Tibial nerve (tissue), 4 donors: ENCODE measurements at places on chromosomes 4 and X. TPM values are rescaled to one million over a fixed set of nuclear protein-coding genes. Genes with fewer than 3 reads are reported as not detected.
A peak's percentile ranks its signal among the peaks of the same experiment; 100 is the strongest.

The STK32B gene
- total RNA-seq: 2.3 TPM

The F11 gene
- total RNA-seq: not detected

The ARX gene
- total RNA-seq: not detected

The ATG4A gene
- 11.7 TPM for total RNA-seq

DNA sequence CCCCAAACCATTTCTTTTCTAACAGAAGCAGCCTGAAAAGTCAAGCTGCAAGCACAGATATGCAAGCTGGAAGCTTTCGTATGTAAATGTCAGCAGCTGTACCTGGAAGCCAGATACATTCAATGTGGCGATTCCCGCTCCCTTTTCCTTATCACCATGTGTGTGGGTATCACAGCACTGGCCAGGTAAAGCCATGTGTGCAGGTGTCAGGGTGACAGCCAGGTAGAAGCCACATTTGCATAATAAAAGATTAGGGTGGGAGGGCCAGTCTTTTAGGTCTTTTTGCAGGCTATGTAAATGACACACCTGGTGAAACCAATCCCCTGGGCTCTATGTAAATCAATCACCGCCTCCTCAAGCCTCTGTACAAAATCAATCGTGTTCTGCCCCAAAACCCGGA lies 50.1 kb downstream of the RXFP1 start:
- no peak overlapping the region for H3K4me3 ChIP-seq
- H3K4me1 ChIP-seq: no peaks in the 10 kb centered on the region
- DNase-seq: no peak
- no peaks in the 10 kb centered on the region for H3K27me3 ChIP-seq
- no peak overlapping the region for H3K27ac ChIP-seq

GRCh38 chr4:140256335-140256734 lies 102.4 kb upstream of the MAML3 start:
- no peak overlapping the region for H3K4me3 ChIP-seq
- no peak overlapping the region for H3K27ac ChIP-seq
- DNase-seq: no peak
- H3K36me3 ChIP-seq: no peaks in the 10 kb centered on the region
- no peaks in the 10 kb centered on the region for H3K27me3 ChIP-seq

DNA sequence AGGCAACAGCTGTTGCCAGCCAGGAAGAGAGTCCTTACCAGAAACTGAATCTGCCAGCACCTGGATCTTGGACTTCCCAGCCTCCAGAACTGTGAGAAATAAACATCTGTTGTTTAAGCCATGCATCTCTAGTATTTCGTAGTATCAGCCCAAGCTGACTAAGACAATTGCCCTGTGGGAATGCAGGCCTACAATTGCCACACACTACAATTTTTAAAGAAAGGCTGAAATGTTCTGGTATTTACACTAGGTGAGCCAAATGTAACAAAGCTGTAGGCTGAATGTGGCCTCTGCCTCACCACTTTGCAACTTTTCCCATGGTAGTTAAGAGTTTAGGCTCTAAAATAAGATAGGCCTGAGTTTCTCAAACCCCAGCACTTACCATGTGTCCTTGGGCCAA lies 59.1 kb downstream of the SPATA18 start:
- H3K4me3 ChIP-seq: no peak overlapping the region
- H3K27me3 ChIP-seq: no peaks in the 10 kb centered on the region
- no peaks in the 10 kb centered on the region for H3K4me1 ChIP-seq
- no peaks in the 10 kb centered on the region for H3K36me3 ChIP-seq
- no peak overlapping the region for H3K27ac ChIP-seq

DNA sequence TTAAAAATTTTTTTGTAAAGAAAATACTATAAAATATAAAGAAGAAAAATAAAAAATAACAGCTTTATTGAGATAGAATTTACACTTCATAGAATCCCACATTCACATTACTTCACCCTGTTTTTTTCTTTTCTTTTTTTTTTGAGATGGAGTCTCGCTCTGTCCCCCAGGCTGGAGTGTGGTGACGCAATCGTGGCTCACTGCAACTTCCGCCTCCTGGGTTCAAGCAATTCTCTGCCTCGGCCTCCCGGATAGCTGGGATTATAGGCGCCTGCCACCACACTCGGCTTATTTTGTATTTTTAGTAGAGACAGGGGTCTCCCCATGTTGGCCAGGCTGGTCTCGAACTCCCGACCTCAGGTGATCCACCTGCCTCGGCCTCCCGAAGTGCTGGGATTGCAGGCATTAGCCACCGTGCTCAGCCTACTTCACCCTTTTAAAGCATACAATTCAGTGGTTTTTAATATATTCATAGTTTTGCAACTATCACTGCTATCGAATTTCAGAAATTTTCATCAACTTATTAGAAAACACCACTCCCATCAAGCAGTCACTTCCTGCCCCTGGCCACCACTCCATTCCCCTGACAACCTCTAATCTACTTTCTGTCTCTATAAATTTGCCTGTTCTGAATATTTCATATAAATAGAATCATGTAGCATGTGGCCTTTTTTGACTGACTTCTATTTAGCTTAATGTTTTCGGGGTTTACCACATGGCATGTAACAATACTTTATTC lies 48.7 kb downstream of the TMEM131L start:
- no peak overlapping the region for H3K4me3 ChIP-seq
- DNase-seq: no peak
- H3K4me1 ChIP-seq: no peaks in the 10 kb centered on the region
- H3K27ac ChIP-seq: no peak overlapping the region
- no peaks in the 10 kb centered on the region for H3K36me3 ChIP-seq
- no peaks in the 10 kb centered on the region for H3K27me3 ChIP-seq

- H3K27ac ChIP-seq: no peak overlapping the region
- no peaks in the 10 kb centered on the region for H3K4me1 ChIP-seq
- H3K27me3 ChIP-seq: no peaks in the 10 kb centered on the region
- H3K4me3 ChIP-seq: no peak overlapping the region
- no peak for DNase-seq
Measured at GRCh38 chr4:55435141-55435841, 39.5 kb downstream of the TMEM165 start.

DNA sequence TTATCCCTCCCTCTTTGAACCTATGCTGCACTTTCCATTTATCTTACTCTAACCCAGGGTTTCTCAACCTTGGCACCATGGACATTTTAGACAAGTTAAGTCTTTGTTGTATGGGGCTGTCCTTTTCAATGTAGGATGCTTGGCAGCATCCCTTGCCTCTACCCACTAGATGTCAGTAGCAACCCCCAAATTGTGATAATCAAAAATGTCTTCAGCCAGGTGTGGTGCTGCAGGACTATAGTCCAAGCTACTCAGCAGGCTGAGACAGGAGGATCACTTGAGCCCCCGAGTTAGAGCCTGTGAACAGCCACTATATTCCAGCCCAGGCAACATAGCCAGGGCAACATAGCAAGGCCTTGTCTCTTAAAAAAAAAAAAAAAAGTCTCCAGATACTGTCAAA lies 7.0 kb downstream of the LRCH2 start:
- H3K4me1 ChIP-seq: no peaks in the 10 kb centered on the region
- H3K36me3 ChIP-seq: no peaks in the 10 kb centered on the region
- peaks cover 41% of the 10 kb centered on the region for H3K27me3 ChIP-seq
- H3K27ac ChIP-seq: no peak overlapping the region
- no peak for DNase-seq
- no peak overlapping the region for H3K4me3 ChIP-seq

DNA sequence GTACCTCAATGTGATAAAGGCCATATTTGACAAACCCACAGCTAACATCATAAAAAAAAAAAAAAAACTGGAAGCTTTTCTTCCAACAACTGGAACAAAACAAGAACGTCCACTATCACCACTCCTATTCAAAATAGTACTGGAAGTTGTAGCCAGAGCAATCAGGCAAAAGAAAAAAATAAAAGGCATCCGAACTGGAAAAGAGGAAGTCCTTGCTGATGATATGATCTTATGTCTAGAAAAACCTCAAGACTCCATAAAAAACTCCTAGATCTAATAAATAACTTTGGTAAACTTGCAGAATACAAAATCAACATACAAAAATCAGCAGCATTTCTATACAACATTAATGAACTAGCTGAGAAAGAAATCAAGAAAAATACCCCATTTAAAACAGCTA lies 134.3 kb downstream of the TEX11 start:
- DNase-seq: no peak
- H3K36me3 ChIP-seq: no peaks in the 10 kb centered on the region
- H3K27me3 ChIP-seq: no peaks in the 10 kb centered on the region
- H3K4me1 ChIP-seq: no peaks in the 10 kb centered on the region
- no peak overlapping the region for H3K4me3 ChIP-seq

- peak overlapping the region; percentile 26 for H3K27ac ChIP-seq
- H3K27me3 ChIP-seq: no peaks in the 10 kb centered on the region
- H3K4me1 ChIP-seq: no peaks in the 10 kb centered on the region
- no peak for DNase-seq
- H3K36me3 ChIP-seq: peaks cover 32% of the 10 kb centered on the region
Measured at GRCh38 chrX:153781428-153782047, 697 bp downstream of the SRPK3 start.

DNA sequence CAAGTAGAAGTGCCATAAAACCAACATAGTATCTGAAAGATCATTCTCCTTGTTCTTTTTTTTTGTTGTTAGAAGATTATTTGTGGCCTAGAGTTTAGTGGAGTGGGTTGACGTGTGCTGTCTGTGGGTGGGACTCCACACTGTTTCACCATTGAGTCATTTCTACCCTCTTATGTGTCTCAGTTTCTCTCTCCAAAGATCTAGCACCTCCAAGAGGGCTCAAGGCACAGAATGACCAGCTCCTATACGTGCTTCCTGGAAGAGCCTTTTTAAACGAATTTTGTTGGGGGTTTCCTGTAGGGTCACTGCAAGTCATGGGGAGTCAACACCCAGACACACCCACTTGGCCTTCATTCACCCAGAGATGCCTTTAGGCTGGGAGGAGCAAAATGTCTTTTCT lies 150.1 kb downstream of the KLF8 start:
- no peaks in the 10 kb centered on the region for H3K4me1 ChIP-seq
- H3K27me3 ChIP-seq: no peaks in the 10 kb centered on the region
- H3K27ac ChIP-seq: no peak overlapping the region
- no peak overlapping the region for H3K4me3 ChIP-seq
- no peak for DNase-seq
- no peaks in the 10 kb centered on the region for H3K36me3 ChIP-seq

GRCh38 chr4:24607334-24607733 lies 23.0 kb upstream of the DHX15 start:
- no peaks in the 10 kb centered on the region for H3K36me3 ChIP-seq
- H3K27ac ChIP-seq: no peak overlapping the region
- no peaks in the 10 kb centered on the region for H3K27me3 ChIP-seq

DNA sequence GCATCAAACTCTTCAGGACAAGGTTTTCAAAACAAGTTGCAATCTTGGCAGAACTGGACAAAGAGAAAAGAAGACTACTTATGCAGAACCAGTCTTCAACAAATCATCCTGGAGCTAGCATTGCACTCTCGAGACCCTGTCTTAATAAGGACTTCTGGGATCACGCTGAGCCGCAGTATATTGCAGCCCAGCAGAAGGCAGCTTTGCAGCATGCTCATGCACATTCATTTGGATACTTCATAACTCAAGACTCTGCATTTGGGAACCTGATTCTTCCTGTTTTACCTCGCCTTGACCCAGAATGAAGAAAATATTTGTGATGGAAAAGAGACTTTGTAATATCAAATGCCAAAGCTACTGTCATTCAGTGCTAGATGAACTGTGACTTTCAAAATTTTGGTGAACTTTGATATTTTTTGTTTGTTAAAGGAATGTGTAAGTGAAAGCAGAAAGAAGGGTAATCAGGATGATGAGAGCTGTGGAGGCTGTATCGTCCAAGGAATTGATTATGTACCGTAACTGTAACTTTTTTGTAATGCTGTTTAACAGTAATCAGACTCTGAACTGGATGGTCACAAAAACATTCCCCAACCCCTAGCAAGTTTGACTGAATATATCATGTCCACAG lies 27.2 kb downstream of the HSPA4L start:
- H3K27ac ChIP-seq: no peak overlapping the region
- no peak overlapping the region for H3K4me3 ChIP-seq
- no peak for DNase-seq
- H3K36me3 ChIP-seq: no peaks in the 10 kb centered on the region
- no peaks in the 10 kb centered on the region for H3K4me1 ChIP-seq

DNA sequence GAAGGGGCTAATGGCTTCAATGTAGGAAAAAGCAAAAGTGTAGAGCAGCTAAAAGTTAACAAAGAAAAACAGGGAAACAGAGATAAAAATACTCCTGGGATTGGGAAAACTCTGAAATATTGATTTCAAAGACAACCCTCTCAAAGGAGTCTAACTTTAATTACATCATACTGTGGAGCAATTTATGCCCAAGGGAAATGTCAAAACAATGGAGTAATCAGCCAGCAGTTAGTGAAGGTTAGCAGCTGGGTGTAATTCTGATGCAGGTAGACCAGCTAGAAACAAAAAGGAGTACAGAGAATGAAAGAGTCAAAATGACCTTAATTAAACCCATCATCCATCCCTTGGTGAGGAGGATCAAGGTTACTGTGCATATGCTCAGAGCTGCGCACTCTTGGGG lies 169.0 kb downstream of the ADAM29 start:
- DNase-seq: no peak
- no peak overlapping the region for H3K4me3 ChIP-seq
- H3K36me3 ChIP-seq: no peaks in the 10 kb centered on the region
- no peak overlapping the region for H3K27ac ChIP-seq

DNA sequence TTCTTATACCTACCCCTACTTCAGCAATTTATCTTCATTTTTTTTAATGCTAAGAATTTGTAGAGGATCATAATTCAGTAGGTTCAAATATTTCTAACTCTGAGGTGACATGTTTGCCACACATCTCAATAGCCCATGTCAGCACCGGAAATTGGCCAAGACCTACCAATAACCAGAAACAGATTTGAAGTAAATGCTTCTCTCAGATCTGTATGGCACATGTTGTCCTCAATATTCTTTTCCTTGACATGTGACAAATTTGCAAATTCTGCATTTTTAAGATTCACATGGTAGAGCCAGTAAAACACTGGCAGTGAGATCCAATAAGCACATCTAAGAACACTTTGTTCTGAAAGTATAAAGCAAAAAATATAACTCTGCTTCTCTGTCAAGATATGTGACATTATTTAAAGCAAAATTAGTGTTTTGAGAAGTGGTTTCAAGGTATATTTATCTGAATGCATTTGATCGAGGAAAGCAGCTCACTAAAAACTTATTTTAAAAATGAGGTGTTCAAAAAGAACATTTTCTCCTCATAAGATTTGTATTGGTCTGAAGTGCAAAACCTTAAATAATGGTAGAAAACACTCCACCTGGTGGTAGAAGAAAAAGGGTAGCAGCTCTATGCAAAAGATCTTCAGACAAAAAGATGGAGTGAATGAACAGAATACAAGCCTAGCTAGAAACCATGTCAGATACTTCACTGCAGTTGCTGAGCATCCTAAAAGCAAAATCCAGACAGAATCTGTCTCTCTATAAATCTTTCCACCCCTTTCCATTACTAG lies 513.8 kb upstream of the FAM241A start:
- no peak overlapping the region for H3K27ac ChIP-seq
- no peaks in the 10 kb centered on the region for H3K36me3 ChIP-seq
- H3K4me3 ChIP-seq: no peak overlapping the region

DNA sequence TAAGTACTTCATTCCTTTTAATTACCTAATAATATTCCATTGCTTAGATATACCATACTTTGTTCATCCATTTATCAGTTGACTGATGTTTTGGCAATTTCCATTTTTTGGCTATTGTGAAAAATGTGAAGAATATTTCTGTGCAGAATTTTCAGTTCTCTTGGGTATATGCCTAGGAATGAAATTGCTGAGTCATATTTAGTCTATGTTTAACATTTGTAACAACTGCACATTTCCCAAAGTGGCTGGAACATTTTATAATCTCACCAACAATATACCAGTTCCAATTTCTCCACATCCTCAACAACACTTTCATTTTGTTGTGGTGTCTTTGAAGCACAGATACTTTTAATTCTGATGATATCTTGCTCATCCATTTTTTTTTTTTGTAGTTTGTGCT lies 215.5 kb downstream of the PDGFC start:
- H3K27ac ChIP-seq: no peak overlapping the region
- H3K36me3 ChIP-seq: no peaks in the 10 kb centered on the region
- H3K4me3 ChIP-seq: no peak overlapping the region
- H3K4me1 ChIP-seq: no peaks in the 10 kb centered on the region
- no peak for DNase-seq
- H3K27me3 ChIP-seq: no peaks in the 10 kb centered on the region
